SK-N-SH (cell line): ENCODE measurements at places on chromosomes 16 and 17. TPM values are rescaled to one million over a fixed set of nuclear protein-coding genes. Genes with fewer than 3 reads are reported as not detected.

The UTS2R gene
- polyA plus RNA-seq: not detected in 2 replicates

The MPP2 gene
- polyA plus RNA-seq: 8.1 and 8.3 TPM in 2 replicates

The HOXB13 gene
- polyA plus RNA-seq: not detected in 2 replicates

The IL34 gene
- 0.18 and 0.19 TPM in 2 replicates for polyA plus RNA-seq

The TNFRSF17 gene
- 0.08 TPM in 1 of 2 replicates, not detected in the other for polyA plus RNA-seq

The AIPL1 gene
- polyA plus RNA-seq: not detected in 2 replicates
